ENCODE measurements at places on chromosomes 12 and 14.

DNA sequence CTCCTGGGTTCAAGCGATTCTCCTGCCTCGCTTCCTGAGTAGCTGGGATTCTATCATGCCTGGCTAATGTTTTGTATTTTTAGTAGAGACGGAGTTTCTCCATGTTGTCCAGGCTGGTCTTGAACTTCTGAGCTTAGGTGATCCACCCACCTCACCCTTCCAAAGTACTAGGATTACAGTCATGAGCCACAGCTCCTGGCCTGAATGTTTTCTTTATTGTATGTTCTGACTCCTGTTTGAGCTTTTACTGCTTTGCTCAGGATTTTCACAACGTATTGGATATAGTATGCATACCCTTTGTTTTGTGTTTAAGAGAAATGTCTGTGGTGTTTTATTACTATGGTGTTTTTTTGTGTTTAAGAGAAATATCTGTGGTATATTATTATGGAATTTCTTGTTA is 37.2 kb downstream of the ATF7IP start:
- DNase-seq, result no peak

DNA sequence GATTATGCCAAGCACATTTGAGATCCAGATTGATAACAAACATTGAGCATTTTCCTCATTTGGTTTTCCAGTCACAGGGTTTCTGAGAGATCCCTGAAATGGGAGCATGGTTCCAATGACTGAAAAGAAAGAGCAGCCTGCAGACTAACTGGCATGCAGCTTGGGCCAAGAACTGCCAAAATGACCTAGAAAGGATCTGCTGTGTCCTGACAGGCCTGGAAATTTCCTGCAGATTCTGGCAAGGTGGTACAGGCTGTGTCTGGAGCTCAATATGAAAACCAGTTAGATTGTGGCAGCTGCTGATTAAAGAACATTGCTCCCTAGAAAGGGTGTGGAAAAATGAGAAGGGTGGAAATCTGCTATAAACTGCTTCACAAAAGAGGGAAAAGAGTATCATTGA is 417.3 kb downstream of the IPO8 start:
- DNase-seq, result no peak

DNA sequence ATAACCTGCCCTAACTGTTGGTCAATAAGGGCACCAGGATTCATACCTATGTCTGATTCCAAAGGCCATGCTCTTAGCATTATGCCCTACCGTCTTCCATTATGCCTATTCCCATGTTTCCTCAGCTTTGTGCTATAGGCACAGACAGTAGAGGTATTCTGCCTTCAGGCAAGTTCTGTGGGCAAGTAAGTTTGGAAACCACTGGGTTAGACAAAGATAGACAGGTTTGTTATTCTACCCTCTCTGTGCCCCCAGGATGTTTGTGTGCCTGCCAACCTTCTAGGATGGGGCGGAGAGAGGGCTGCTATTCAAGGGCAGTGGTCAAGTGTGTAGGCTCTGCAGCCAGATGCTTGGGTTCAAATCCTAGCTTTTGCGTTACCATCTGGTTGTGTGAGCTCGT is 4.6 kb downstream of the RAPGEF3 start:
- no peak for DNase-seq

GRCh38 chr12:51744235-51744634 is 104.3 kb downstream of the FIGNL2 start:
- no peak for DNase-seq

DNA sequence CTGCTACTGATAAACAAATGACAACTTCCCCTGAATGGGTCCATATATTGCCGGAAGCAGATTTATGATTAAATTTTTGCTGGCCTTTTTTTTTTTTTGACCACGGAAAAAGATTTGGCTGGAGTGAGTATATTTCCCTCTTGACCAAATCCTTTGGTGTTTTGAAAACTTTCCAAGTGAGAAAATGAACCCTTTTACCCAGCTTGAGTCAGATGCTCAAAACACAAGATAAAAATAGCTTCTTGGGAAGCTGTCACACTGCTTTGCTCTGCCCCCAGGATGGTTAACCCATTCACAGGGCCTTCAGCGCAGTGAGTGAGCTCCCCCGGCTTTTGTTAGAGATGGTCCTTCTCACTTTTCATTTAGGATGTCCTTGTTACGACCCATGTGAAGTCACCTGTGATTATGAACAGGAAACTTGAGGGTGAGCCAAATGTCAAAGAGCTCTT is 224.3 kb downstream of the PELI2 start:
- no peak for DNase-seq

DNA sequence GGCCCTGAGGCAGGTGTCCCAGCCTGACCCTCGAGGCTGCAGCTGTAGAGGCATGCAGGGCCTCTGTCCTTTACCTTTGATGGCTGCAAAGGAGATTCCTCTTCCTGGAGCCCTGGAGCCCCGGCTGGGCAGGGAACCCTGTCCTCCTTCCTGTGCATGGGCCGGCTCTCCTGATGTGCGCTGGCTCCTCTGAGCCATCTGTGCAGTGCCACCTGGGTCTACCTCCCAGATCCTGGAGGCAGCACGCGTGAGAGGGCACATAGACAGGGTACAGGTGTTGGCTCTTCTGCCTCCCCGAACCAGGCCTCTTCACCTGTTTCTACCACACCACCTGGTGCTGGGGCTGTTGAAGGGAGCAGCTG is 115.1 kb downstream of the BEGAIN start:
- peak; percentile 96 for DNase-seq

DNA sequence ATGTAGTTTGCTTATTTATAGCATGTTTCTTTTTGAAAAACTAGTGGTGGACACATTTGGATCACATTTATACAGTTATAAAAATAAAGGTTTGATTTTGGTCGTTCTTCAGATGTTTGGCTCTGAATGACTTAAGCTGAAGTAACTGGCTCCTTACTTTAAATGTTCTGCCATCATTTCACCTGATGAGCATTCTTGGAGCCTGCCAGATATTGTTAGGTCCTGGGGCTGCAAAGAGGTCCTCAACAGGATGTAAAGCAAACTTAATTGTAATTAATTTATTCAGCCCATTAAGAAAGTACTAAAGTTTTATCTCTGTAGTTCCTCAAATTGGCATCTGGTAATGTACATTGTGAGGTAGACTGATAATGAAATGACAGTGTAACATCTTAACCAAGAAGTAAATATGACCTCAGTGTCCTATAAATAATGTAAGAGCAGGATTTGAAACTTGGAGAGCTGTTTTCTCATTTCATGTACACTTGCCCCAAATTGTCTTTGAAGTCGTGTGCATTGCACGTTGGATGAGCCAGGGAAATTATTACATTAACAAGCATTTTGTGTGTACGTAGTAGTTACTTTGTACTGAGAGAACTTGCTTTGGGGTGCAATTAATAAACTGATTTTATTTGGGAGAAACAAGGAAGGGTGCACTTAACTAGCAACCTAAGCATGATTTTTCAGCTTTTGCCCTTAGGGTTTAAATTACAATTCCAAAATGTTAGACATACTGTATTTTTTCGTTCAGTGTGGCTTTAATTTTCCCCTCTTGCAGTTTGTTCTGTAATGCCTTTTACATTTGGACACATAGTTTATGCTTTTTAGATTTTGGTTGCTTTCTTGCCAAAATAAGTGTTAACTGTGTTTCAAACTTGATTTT is 7.5 kb downstream of the EIF5 start:
- DNase-seq, result no peak

GRCh38 chr12:53493610-53494391 is 5.5 kb downstream of the MAP3K12 start:
- DNase-seq, result no peak

- DNase-seq, result no peak
Measured at GRCh38 chr14:86039176-86039575, 509.2 kb downstream of the FLRT2 start.

DNA sequence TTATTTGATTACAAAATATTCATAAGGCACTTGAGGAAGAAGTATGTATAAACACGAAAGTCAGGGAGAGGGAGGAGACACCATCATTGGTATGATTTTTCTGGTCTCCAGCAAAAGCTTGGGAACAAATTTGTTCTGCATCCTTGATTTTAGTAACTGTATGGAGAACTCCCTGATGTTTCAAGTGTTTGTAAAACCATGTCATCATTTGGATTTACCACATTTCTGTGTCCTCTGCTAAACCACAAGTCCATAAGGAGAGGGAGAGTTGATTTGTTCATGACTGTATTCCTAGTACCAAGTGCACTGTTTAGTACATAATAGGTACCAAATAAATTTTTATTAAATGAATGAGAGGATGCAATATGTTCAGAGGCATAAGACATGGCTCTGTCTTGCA is 181.1 kb downstream of the BTG1 start:
- DNase-seq, result no peak

- DNase-seq, result no peak
Measured at GRCh38 chr12:4031703-4032291, 158.6 kb upstream of the PARP11 start.

DNA sequence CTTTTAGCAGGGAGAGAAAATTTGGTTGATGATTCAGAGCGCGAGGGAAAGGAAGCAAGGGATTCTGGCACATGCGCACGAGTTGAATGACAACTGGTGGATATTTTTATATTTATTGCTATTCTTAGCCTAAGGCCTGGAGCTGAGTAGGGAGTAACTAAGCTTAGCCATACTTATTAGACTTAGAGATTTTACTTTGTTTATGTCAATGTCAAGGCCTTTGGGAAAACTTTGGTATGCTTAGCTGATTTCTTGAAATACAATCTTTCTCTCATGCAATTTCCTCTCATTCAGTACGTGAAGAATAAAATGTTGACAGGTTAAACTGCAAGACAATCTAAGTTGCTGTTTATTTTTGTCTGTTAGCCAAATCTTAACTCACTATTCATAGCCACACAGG is 101.1 kb downstream of the CRADD start:
- DNase-seq, result no peak

DNA sequence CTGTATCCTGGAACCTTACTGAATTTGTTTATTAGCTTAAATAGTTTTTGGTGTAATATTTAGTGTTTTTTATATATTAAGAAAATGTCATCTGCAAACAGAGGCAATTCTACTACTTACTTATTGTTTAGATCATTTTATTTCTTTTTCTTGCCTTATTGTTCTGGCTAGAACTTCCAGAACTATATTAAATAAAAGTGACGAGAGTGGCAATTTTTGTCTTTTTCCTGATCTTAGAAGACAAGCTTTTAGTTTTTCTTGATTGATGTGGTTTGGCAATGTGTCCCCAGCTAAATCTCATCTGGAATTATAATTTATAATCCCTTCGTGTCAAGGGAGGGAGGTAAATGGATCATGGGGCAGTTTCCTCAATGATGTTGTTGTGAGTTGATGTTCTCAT is 857.8 kb downstream of the SLC6A15 start:
- no peak for DNase-seq

GRCh38 chr12:20474016-20474415 is 105.7 kb downstream of the PDE3A start:
- DNase-seq, result no peak

GRCh38 chr14:74954232-74954946 is 1.0 kb downstream of the PGF start:
- peak; percentile 78 for DNase-seq

DNA sequence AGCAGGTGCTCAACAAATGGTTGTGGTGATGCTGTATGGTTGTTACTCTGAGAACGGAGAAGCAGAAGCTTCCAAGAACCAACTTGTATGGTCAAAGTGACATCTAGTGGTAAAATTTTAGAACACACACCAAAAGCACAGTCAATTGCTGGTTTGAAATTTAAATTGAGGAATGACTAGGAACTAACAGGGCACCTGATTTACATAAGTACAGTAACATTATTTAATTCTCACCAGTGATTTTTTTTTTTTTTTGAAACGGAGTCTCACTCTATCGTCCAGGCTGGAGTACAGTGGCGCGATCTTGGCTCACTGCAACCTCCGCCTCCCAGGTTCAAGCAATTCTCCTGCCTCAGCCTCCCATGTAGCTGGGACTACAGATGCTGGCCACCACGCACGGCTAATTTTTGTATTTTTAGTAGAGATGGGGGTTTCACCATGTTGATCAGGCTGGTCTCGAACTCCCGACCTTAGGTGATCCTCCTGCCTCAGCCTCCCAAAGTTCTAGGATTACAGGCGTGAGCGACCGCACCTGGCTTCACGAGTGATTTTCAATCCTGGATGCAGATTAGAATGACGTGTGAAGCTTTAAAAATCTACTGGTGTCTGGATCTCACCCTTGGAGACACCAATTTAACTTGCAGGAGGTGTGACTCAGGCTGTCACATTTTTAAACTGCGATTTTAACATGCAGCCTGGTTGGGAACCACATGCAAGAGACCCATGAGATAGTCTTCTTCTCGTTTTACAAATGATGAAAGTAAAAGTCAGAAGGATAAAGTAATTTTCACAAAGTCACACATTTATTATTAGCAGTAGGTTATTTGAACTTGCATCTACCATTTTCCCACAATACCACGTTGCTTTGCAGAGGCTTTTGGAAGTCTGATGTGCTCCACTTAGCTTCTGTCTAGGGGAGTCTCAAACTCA is 14.1 kb upstream of the NUMB start:
- peak; percentile 76 for DNase-seq

GRCh38 chr14:53147893-53148292 is 5.2 kb downstream of the DDHD1 start:
- DNase-seq, result no peak

GRCh38 chr12:126747530-126748149 is 1519.3 kb upstream of the TMEM132C start:
- DNase-seq, result no peak

- DNase-seq, result no peak
Measured at GRCh38 chr12:93297032-93297431, 80.7 kb upstream of the NUDT4 start.

- DNase-seq, result no peak
Measured at GRCh38 chr14:69820991-69821390, 23.9 kb upstream of the SLC10A1 start.

Data from DMS79 (cell line).